ENCODE measurements at places on chromosomes 13 and 19.
A peak's percentile ranks its signal among the peaks of the same experiment; 100 is the strongest.

- no peak for DNase-seq
Measured at GRCh38 chr19:38120471-38121025, 103.5 kb downstream of the DPF1 start.

DNA sequence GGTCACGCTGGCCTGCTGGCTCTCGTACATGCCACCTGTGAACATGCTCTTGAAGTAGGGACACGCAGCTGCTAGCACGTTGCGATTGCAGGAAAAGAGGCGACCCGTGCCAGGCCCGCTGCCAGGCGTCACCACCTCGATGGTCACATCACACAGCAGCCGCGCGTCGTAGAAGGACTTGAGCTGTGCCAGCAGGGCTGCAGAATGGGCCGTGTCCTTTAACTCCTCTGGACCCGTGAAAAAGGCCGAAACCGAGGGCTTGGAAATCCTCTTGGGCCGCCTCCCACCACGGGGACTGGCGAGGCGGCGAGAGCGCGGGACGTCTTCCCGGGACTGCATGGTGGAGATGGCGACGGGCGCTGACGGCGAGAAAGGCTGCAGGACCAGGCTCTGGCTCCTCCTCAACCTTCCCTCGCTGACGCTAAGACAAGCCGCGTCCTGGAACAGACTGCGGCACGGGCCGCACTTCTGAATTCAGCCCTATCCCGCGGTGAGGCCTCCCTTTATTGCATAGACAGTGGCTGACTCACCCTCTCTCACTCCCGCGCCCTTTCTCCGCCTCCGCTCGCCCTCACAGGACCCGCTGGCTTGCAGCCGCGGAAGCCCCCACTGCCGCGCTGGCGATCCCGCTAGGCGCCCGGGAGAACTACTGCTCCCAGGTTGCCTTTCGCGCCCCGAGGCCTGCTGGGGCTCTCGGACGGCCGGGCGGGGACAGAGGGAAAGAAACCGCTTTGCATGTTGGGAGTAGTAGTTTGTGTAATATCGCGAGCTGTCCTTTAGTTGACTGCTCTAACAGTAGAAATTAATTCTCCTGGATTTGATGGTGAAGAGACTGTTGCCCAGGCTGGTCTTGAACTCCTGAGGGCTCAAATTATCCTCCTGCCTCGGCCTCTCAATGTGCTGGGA, at the start of gene KBTBD7:
Gene KBTBD7 (minus strand): TSS at position 651 of the 906 bp plus-strand sequence. CDS start 312 bp downstream, at position 339.
- peak; percentile 94 for DNase-seq

DNA sequence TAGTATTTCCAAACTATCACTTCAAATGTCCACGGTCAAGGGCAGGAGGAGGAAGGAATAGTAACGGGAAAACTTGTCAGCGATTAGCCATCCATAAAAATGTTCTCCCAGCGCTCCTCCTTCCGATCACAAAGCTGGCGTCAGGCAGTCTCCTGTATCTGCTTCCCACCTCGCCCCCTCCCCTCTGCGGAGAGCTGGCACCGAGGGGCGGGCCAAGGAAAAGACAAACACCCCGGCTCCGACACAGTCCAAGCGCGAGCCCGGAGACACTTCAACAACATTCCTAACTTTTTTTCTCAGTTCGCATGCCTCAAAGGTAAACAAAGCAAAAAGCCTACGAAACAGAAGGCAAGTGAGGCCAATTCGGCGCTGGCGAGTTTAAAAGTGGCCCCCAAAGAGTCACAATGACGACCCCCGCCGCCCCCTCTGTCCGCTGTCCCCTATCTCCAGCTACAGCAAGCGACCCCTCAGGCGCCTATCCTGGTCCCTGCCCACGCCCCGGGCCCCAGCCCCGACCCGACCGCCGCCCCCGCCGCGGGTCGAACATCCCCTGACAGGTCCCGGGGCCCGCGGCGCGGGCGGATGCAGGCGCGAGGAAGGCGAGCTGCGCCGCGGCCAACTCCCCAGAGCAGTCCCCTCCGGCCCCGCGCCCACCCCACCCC, 736 bp downstream of the SMAD9 start:
- no peak for DNase-seq

- DNase-seq, result no peak
Measured at GRCh38 chr13:100363285-100363711, 225.3 kb downstream of the GGACT start.

GRCh38 chr19:51509823-51510660, 8.4 kb upstream of the SIGLEC12 start:
- no peak for DNase-seq

DNA sequence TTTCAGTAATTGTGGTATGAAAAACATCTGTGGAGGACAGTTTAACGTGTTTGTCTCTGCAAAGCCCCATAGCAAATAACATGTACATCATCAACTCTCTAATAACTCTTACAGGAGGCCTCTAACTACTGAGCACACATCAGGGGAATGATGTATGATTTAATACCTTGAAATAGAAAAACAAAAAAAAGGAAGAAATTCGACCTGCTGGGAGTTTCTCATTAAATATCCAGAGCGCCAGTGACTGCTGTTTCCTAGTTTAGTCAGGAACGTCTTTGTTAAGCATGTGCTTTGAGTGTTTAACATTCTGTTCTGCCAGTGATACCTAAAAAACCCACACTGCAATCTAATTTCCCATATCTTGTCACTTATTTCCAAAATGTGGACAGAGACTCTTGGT, 235.4 kb downstream of the PCDH20 start:
- DNase-seq, result no peak

- DNase-seq, result no peak
Measured at GRCh38 chr13:86877441-86877840, 793.7 kb upstream of the SLITRK5 start.

DNA sequence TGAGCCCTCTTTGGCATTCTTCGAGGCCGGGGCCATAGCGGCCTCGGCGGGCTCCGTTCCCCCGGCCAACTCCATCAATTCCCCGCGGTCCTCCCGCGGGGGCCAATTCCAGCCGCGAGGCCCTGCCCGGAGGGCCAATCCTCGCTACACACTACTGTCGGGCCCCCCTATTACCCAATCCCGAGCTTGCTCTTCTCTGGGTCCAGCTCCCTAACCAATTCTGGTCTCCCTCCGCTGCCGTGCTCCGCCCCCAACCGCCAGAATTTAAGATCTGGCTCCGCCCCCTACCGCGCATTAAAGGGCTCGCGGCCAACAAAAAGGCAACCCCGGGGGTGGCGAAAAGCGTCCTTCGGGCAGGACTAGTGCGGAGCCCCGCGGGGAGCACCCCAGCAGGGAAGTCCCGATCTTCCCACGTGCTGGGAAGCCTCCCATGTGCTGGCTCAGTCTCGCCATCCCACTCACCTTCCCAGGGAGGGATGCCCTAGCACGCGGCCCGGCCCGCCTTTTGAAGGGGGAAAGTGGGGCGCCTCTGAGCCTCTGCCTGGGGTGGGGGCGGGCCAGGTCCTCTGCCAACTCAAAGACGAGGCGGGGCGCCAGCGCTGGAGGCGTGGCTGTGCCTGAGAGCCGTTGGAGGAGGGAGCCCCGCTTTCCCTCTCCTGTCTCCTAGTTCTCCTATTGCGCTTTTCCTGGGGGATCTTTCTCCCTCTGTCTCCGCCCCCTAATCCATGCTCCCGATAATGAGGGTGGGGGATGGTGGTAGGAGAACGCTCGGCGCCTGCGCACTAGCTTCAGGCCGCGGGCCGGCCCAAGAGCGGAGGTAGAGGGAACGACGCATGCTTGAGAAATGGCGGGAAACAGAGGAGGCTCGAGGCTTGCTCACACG, 3.5 kb downstream of the LIPE start:
- DNase-seq, result peak; percentile 52

GRCh38 chr13:69389899-69390298, 717.7 kb upstream of the ATXN8OS start:
- DNase-seq, result no peak

DNA sequence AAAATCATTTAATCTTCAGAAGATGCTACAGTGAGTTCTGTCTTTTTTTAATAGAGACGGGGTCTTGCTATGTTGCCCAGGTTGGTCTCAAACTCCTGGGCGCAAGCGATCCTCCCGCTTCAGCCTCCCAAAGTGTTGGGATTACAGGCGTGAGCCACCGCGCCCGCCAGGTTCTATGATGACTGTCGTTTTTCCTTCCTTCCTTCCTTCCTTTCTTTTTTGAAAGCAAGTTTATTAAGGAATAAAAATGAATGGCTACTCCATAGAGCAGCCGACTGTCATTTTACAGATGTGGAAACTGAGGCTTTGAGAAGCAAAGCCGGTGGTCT, 511 bp upstream of the GAMT start:
- DNase-seq, result no peak

GRCh38 chr19:12364391-12365235, 870 bp downstream of the ZNF442 start:
- DNase-seq, result no peak

GRCh38 chr13:102907886-102908515, 62.2 kb downstream of the ERCC5 start:
- no peak for DNase-seq

DNA sequence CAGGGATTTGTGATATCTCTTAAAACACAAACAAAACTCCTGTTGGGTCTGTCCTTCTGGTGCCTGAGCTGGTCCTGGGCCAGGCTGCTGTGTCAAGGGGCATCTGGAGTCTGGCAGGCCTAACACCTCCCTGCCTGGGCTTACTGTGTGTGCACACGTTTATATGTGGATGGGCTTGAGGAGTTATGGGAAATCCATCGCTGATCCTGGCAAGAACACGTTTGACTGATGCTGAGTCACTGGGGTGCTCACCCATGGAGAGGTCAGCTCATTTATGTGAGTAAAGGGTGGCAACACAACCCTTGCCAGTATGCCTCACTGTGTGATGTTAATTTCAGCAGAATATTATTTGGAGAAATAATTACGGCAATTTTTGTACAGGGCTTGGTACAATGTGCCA, 44.5 kb upstream of the PCDH8 start:
- DNase-seq, result no peak

DNA sequence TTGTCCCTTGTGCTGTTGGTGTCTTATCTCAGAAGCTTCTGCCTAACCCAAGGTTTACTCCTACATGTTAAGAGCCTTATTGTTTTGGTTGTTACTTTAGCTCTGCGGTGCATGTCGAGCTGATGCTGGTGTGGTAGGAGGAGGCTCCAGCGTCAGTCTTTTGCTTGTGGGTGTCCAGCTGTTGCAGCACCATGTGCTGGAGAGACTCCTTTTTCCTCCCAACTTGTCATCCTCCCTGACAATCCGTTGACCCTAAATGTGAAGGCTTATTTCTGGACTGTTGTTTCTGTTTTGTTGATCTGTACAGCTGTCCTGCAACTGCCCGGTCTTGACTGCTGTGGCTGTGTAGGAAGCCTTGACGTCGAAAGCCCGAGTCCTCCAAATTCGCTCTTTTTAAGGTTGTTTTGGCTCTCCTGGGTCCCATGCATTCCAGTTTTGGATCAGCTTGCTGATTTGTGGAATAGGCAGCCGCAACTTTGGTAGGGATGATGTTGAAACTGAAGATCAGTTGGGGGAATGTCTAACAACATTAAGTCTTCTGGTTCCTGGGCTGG, 15.3 kb downstream of the NAXD start:
- no peak for DNase-seq

DNA sequence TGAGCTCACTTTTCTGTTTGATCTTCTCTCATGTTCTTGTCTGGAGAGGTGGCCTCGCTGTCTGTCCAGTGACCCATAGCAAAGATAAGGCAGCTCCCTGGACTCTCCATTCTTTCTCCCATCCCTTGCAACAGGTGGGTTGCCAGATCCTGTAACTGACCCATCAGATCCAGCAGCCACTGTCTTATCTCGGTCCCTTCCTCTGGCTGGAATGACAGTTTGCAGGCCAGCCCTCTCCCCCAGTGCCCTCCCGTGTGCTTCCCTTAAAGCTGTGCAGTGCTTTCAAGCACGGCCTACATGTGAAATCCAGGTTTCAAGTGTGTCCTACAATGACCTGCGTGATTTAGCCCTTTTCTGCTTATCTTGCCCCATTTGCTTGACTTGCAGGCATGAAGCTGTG, 3.7 kb downstream of the GTF3A start:
- no peak for DNase-seq

- no peak for DNase-seq
Measured at GRCh38 chr19:49871349-49871985, 4.1 kb upstream of the PNKP start.

DNA sequence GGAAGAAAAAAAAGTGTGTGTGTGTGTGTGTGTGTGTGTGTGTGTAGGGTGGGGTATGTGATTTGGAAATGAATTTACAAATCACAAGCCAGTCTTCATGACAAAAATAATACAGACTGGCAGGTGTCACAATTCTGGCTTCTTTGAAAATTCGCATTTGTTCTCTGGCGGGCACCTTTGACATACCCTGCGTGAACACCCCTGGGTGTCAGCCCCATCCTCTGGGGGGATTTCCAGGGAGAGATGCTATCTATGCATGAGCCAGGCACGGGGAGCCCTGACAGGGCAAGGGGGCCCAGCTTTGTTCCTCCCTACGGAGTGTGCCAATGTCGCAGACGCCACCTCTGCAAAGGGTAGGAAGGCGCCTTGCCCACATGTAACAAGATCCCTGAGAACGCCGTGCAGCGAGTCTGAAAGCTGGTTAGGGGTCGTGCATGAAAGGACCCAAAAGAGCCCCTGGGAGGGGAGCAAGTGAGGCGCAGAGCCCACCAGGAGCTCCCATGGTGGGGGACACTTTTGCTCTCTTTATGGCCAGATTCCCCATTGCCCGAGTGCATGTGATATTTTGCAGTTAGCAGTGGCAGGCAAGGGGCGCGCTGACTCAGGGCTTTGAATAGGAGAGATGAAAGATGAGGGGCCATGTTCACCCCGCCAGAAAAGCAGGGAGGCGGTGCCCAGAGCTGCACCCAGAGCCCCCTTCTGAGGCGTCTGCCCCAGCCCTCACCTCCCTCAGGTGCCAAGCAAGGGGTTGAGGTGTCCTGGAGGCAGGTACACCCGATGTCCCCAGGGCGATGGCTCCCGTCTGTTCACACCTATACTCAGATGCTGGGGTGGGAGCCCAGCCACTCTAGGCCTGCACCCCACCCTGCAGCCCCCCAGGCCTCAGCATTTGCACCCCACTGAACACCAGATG, 45.3 kb downstream of the KLF2 start:
- no peak for DNase-seq

GRCh38 chr19:15181394-15181793, 19.4 kb downstream of the NOTCH3 start:
- no peak for DNase-seq

DNA sequence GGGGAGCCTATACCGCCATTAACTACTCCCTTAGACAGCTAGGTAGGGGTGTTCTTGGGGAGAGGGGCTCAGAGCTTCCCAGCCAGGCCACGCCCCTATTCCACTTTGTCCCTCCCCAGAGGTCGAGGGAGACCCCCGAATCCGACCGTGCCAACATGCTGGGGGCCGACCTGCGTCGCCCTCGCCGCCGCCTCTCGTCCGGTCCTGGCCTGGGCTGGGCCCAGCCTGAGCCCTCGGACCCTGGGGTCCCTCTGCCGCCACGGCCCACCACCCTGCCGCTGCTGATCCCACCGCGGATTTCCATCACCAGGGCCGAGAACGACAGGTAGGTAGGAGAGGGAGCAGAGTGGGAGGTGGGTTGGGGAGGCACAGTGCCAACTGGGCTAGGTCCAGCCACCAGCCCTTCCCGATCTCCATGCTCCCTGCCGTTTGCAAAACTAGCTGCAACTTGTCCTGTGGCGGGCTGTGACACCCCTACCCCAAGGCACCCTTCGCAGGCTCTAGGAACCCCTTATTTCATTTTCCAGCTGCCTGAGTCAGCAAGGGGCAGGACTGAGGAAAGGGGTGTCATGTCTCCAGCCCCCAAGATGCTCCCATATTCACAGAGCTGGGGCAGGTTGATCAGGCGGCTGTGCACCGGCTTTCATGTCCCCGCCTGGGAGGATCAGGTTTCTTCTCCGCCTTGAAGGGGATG, 2.6 kb upstream of the PDE4A start:
- no peak for DNase-seq

GRCh38 chr13:93262729-93263345, 36.2 kb downstream of the GPC6 start:
- no peak for DNase-seq

Measured in inflammatory macrophage treated with lipopolysaccharide for 1 hour (primary cell).